ENCODE measurements at places on chromosomes 2 and 18.

DNA sequence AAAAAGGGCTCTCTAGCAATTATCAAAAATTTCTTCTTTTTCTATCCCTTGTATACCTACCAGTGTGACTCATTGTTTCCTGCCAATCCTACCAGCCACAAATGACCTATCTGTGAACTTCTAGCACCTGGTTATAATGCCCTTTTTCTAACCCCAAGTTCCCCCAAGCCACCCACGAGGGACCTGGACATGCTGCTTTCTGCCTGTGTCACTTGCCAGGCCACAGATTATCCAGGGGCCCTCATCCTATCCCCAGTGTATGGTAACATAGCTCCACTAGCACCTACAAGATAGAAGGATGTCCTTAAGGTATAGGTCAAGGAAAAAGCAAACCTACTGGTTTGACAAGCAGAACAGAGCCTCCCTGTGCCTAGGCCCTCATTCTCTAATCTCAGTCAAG, 26.8 kb downstream of the AAK1 start:
- DNase-seq = no peak

- DNase-seq = no peak
These were observed 728.1 kb upstream of the DDX18 start for GRCh38 chr2:117086174-117086942.

DNA sequence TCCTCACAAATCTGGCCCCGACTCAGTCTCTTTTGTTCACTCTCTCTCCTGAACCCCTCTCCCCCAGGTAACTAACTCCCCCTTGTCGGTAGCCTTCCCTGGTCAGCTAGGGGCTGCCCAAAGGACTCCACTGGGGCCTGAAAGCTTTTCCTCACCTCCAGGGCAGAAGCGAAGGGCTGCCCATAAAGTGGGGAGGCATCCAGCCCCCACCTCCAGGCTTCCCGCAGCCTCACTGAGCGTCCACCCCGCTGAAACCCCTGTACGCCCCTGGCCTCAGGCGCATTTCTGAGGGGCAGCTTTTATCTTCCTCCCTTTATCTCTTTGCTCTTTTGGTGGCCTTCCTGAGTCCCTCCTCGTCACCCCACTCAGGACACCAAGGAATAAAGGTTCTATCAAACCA, 249.3 kb downstream of the CYP26B1 start:
- DNase-seq = no peak

GRCh38 chr2:33620-34019, 12.7 kb downstream of the FAM110C start:
- no peak for DNase-seq

DNA sequence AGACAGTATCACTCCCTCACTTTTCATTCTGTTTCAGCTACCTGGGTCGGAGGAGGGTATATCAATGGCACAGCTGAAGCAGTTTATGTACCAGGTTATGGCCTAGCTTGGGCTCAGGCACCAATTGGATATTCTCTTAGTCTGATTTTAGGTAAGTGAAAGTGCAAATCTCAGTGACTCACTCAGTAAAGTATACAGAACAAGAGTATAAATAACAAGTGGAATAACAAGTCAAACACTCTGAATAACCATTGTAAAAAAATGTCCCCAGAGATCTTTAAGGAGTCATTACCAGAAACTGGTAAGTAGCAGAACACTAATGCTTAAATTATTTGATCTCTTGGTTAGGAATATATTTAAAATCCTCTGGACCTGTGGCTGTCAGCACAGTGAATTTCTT, 5.7 kb downstream of the SLC5A7 start:
- DNase-seq = no peak

- no peak for DNase-seq
These were observed 444.3 kb downstream of the RND3 start for GRCh38 chr2:150043172-150043500.

DNA sequence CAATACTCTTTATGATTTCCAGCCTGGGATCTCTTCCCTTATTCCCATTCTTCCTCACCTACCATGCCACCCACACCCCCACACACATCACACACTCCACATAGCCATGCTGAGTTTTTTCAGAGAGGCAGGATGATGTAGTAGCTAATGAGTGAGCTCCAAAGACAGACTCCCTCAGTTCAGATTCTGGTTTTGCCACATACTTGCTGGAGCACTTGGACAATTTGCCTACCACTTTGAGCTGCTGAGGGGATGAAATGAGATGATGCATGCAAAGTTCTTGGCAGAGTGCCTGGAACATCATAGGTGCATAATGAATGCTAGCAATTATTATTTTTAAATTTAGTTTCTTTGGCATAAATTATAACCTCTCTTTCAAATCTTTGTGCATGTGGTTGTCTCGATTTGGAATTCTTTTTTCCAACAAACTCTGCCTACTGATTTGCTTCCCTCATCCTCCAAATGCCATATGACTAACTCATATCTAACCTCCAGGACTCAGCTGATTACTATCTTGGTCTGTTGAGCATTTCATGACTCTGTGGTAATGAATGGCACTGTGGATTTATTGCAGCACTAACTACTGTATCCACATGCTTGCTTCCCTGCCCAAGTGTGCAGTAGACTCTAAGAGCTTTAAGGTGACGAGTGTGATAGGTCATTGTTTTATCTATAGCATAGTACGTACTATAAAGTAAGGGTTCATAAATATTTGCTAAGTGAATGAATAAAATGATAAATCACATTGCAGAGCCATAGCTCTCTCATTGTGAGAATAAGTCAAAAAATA, 99.1 kb downstream of the TACR1 start:
- no peak for DNase-seq

- no peak for DNase-seq
These were observed 11.4 kb downstream of the FOSL2 start for GRCh38 chr2:28404086-28404485.

- no peak for DNase-seq
These were observed 55.5 kb upstream of the ACVR2A start for GRCh38 chr2:147789287-147789686.

GRCh38 chr2:42297322-42297936, 63.6 kb downstream of the COX7A2L start:
- no peak for DNase-seq

GRCh38 chr2:236626391-236627150, 56.9 kb downstream of the ACKR3 start:
- peak; percentile 47 for DNase-seq

GRCh38 chr2:20678780-20679179, 11.8 kb downstream of the GDF7 start:
- DNase-seq = no peak

DNA sequence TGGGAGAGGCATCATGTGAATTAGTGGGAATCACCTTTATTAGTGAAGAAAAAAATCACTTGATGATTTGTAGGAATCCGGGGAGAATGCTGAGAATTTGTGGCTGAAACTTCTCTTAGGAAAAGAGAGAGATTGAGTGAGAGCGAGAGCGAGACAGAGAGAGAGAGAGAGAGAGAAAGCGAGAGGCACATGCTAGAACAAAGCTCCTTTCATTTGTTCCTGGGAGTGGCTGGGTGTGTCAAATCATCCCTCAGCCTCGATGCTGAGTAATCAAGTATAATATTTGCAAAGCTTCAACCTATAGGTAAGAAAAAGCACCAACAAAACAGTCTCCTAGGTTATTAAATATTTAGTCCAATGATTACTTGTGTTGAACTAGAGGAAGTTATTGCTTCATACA, 4.4 kb upstream of the SERPINB5 start:
- DNase-seq = no peak

DNA sequence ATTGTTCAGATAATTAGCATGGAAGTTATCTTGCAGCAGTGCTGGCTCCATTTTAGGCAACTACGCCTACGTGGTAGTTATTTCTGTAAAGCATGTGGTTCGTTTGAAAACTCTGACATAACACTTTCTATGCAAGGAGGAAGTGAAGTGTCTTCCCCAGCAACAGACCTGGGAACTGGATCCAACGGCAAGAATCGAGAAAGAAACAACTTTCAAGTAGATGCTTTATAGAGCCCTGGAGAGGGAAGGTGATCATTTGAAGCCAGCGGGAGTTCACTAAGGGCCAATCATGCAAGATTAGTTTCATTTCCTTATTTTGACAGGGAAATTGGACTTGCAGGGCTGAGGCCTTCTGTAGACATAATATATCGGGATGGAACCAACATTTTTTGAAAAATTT, 218.3 kb downstream of the ACKR3 start:
- no peak for DNase-seq

GRCh38 chr18:51236225-51236624, 38.7 kb upstream of the MEX3C start:
- DNase-seq = no peak

- DNase-seq = no peak
These were observed 289.5 kb downstream of the CDCA7 start for GRCh38 chr2:173644146-173644545.

Data from sciatic nerve (tissue), 2 donors.